ENCODE measurements at places on chromosomes 7 and 10. TPM values are rescaled to one million over a fixed set of nuclear protein-coding genes. Genes with fewer than 3 reads are reported as not detected.

DNA sequence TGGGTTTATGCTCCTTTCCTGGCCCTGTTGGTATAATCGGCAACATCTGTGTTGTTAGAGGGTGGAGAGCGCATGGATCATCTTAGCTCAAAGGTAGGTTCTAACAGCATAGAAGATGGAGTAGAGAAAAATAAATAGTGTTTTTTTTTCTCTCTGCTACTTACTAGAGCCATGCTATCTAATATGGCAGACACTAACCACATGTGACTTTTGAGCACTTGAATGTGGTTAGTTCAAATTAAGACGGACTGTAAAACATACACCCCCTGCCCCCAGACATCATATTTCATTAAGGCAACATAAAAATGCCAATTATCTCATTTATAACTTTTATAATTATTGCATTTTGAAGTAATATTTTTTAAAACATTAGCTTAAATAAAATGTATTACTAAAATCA lies 525.1 kb downstream of the KIF20B start:
- no peak for DNase-seq

- no peak for DNase-seq
These were observed 44.9 kb downstream of the POLR1F start for GRCh38 chr7:19663816-19664462.

GRCh38 chr10:28445516-28445915 lies 87.4 kb upstream of the WAC start:
- DNase-seq = no peak

TAS2R4 gene
- 1.3 TPM for total RNA-seq

- no peak for DNase-seq
These were observed 56.5 kb downstream of the DOCK4 start for GRCh38 chr7:112149734-112150133.

WDR11 gene
- 42.3 TPM for total RNA-seq

DNA sequence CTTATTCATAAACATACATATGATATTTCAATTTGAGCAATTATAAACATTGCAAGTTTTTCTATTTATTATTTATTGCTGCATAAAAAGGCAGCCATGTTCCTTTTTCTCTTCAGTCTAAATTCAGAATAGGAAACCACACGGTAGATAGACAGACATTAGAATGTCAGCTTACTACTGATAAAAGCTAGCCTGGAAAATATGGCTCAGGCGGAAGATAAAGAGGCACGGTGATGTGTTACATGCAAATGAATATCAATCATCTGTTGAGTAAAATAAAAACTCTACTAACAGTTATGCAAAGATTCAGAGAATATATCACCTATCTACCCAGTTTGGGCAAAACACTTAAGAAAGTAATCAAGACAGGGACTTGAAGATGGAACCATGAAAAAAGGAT lies 73.5 kb upstream of the PDSS1 start:
- no peak for DNase-seq

DNA sequence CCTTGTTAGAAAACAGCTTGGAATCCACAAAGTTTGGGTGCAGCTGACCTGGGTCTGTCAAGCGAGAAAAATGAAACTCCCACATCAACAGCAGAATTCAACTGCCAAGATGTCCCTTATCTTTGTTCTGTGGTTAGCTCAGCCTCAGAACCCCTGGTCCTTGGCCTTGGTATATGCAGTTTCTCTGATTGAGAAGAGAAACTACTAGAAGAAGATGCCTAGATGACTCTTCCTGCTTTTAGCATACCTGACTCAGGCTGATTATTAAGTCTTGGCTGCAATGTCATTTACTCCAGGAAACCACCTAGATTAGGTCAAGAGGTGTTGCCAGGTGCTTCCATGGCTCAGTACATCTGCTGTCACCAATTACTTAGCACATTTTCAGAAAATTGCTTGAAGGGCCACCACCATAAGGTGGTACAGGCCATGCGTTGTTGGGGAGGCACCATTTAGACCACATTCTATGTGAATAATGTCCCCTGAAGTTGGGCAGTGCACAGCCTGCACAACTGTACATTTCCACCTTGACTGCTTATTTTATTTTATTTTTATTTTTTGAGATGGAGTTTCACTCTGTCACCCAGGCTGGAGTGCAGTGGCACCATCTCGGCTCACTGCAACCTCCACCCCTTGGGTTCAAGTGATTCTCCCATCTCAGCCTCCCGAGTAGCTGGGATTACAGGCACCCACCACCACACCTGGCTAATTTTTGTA lies 59.4 kb upstream of the ZNF438 start:
- DNase-seq = no peak
